Left renal cortex interstitium (tissue), 4 donors: ENCODE measurements at places on chromosomes 12 and 14.

- no peak for DNase-seq
These were observed 5.4 kb downstream of the KIF26A start for GRCh38 chr14:104143521-104144452.

DNA sequence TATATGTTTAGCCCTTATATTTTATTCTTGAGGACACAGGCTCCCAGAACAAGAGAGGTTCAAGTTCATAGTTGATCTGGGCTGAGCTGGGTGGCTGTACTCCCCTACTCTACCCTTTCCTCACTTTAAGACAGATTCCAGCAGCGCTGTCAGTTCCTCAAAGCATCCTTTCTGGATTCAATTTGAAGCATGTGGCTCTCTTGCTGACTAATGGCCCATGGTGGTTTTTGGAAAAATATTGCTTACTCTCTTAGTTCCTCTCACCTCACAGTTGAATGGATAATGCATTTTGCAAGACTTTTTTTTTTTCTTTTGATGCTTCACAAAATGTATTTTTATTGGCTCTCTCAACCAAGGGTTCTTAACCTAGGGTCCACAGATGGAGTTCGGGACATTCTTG, 4.1 kb downstream of the PELI2 start:
- no peak for DNase-seq

DNA sequence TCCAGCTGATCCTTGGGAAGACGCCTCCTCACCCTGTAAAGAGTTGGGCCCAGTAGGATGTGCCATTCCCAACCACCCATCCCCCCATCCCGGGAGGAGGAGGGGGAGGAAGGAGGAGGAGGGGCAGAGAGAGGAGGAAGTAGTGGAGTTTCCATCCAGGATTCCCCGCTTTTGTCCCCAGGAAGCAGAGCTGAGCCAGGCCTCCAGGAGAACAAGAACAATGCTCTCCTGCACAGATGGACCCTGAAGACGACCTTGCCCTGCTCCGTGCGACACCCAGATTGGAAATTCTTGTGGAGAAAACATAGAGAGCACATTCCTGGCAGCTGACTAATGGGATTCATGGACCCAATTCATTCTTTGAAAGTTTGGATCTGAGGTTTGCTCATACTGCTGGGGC, 132.3 kb upstream of the CRY1 start:
- DNase-seq = no peak

DNA sequence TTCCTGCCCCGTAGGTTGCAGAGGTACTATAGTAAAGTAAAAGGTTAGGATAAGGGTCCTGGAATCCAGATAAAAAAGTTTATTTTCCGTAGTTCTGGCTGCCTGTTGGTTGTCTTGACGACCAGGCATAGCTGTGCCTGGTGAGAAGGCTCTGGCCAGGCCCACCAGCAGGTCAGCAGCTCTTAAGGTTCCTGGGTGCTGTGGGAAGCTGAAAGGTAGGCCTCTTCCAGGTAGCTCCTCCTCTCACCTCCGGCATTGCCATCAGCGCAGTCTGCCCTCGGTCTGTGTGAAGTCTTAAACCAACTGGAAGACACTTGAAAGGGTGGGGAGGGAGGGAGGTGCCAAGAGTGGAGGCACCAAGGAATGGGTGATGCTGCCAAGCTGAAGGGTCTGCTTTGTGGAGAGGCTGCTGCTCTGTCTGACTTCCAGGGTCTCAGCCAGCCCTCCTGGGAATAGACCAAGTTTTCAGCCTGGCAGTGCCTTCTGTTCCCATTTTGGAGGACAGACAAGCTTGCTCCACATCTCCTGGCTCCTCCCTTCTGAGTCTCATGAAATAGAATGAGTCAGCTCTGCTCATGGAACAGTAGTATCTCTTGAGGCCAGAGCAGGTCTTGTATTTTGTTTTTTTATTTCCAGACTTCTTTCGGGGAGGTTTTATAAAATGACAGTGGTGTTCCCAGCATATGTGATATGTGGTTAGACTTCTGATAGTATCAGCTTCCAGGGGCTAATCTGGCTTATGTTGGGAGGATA, 5.2 kb upstream of the ACADS start:
- no peak for DNase-seq

GRCh38 chr12:98579347-98579746, 14.1 kb upstream of the SLC25A3 start:
- no peak for DNase-seq

GRCh38 chr14:104929268-104930230, 4.9 kb downstream of the PLD4 start:
- DNase-seq = no peak

DNA sequence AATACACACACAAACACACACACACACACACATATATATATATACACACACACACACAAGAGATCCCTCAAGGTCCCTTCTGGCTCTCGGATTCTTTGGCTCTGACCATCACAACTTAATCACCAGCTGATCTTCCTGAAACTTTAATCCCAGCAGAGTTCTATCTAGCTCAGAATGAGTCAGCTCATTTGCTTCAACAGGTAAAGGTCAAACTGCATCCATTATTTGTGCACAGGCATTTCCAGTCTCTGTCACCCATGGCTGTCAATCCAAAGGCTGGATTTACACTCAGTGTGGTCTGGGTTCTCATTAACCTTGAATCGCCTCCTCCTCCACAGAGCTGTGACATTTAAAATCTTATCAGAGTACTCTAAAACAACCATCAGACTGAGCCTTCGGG, 113.3 kb upstream of the TMPO start:
- no peak for DNase-seq

DNA sequence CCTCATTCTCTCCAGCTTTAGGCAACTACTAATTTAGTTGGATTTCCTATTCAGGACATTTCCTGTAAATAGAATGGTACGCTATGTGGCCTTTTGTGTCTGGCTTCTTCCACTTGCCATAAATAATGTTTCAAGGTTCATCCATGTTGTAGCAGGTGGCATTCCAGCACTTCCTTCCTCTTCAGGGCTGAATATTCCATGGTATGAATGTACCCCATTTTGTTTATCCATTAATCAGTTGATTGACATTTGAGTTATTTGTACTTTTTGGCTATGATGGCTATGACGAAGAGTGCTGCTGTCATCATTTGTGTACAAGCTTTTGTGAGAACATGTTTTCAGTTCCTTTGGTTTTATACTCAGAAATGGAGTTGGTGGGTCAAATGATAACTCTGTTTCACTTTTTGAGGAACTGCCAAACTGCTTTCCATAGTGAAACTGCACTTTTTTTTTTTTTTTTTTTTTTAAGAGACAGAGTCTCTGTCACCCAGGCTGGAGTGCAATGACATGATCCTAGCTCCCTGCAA, 6.5 kb upstream of the CDK2AP1 start:
- no peak for DNase-seq

DNA sequence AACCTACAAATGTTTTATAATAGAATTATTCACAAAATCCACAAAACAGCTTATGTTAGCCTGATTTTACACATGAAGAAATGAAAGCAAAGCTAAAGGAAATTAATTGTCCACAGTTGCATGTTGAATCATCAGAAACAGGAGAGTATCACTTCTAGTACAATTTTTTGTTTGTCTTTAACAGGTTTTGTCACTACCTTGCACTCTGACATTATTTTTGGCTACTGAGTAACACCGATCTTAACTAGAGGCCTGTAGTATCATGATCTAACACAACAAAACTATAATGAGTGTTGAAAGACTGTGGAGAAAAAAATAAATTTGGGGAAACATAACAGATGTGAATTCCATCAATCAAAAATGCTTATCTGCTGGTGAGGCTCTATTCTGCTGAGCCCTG, 60.1 kb downstream of the TAOK3 start:
- no peak for DNase-seq

DNA sequence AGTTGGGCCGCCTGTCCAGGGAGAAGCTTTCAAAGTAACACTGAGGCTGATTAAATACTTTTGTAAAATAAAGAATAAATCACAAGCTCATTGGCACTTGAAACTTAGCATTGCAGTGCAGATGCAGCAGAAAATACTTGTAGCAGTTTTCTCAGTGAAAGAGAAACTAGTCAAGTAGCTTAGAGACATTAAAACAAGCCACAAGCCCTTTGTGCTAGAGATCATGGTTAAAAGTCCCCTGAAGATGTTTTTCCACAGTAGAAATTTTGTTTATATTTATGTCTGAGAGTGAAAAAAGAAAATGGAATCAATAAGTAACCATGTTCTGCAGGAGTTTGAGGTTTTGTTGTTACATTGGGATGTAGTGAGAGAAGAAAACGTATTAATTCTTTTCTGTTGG, 5.9 kb downstream of the PSEN1 start:
- DNase-seq = no peak

DNA sequence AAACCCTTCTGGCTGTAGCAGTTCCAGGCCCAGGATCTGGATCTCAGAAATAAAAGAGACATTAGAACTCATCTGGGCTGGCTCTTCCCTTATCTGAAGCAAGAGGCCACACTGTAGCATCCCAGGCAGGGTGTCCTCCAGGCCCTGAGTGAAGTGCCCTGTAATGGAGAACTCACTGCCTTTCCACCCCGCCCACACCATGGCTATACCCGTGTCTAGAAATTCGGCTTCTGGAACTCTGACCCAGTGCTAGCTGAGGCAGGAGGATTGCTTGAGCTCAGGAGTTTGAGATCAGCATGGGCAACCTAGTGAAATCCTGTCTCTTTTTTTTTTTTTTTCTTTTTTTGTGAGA, 23.5 kb upstream of the PLEKHG3 start:
- no peak for DNase-seq

GRCh38 chr14:99158646-99159165, 113.3 kb downstream of the BCL11B start:
- DNase-seq = no peak

DNA sequence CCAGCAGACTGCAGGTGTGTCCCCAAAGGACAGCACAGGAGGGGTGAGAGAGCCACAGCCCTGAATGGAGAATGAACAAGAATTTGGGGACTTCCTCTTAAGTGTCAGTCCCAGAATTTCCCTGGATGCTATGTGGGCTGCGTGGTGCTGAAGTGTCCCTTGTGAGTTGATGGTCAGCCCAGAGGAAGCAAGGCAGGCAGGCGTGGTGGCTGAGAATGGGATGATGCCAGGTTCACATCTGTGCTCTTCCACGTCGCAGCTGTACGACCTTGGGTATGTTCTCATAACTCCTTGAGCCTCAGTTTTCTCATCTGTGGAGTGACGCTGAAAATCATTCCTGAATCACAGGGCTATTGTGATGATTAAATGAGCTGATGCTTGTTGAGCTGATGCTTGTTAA, 62.1 kb upstream of the GPATCH2L start:
- DNase-seq = no peak

DNA sequence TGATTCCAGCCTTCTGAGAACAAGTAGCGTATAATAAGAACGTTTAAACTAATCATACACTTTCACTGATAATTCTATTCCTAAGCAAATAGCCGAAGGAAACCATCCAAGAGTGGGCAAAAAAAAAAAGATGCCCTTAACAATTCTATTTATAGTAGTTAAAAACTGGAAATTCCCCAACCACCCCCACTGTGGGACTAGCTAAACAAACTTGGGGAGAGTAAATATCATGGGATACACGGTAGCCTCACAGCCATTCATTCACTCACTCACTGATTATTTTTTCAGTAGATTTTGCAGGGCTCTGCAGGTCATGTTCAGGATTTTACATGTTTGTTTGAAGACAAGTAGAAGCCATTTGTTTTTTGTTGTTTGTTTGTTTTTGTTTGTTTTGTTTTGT, 197.0 kb downstream of the ETV6 start:
- no peak for DNase-seq

- no peak for DNase-seq
These were observed 10.3 kb upstream of the LRRC23 start for GRCh38 chr12:6894321-6894720.

DNA sequence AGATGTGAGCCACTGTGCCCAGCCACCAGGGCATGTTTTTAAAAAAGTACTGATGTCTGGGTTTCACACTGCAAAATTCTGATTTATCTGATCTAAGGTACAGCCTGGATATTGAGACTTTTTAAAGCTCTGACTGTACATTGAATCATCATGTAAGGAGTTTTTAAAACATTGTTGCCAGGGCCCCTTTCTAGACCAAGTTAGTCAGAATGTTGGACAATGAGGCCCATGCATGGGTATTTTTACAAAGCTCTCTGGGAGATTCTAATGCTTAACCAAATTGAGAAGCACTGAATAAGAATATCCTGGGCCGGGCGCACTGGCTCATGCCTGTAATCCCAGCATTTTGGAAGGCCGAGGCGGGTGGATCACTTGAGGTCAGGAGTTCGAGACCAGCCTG, 16.7 kb downstream of the TMEM19 start:
- DNase-seq = no peak

DNA sequence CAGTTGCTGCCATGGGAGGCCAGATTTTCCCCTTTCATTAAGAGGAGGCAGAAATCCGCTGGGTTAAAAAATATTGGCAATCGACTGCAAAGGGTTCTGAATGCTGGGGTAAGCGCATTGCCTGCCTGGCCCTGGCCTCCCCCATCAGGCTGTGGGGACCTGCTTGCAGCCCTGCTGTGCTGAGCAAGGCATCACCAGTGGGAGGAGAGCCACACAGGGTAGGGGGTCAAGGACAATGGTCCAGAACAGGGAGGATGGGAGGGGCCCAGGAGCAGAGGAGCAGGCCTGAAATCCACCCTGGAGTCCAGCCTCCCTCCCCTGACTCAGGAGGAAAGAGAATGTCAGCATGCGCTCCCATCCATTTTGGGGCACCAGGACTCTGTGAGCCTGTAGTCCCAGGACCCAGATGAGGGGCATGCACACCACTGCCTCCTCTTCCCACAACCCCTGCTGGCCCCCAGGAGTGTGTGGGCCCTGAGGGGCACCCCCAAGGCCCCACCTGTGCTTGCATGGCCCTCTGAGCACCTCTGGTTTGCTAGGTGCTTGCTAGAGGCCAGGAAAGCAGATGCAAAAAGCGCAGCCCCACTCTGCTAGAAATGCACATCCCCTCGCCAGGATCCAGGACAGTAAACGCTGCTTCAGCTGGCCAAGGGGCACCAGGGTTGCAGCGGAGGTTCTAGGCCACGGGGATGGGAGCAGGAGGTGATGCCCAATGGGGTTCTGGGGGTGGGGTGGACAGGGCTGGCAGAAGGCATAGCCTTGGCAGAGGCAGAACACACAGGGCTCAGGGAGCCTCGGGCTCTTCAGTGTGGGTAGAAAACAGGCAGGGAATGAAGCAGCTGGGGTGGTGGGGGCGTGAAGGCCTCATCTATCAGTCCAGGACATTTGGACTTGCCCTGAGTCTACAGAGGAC, 14.6 kb downstream of the TESC start:
- no peak for DNase-seq

DNA sequence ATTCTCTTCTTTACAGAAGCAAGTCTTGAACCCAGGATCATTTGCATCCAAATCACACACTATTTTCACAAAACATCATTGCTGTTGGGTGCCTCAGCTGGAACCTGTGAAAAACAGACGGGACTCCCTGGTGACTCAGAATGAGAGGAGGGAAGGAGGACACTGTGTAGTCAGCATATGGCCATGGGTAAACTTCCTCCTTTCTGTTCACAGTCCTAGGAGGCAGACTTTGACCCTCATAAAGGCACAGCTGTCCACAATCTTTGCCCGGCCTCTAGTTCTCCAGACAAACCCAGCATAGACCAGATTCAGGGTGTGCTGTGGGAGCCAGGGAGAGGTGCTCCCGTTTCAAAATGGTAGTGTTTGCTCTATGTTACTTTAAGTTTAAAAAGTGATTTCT, 62.0 kb downstream of the DYRK2 start:
- no peak for DNase-seq

GRCh38 chr14:64294672-64295413, 672 bp upstream of the ESR2 start:
- no peak for DNase-seq
